RPMI7951 (cell line): ENCODE measurements at places on chromosomes 7 and 10. TPM values are rescaled to one million over a fixed set of nuclear protein-coding genes. Genes with fewer than 3 reads are reported as not detected.

DNA sequence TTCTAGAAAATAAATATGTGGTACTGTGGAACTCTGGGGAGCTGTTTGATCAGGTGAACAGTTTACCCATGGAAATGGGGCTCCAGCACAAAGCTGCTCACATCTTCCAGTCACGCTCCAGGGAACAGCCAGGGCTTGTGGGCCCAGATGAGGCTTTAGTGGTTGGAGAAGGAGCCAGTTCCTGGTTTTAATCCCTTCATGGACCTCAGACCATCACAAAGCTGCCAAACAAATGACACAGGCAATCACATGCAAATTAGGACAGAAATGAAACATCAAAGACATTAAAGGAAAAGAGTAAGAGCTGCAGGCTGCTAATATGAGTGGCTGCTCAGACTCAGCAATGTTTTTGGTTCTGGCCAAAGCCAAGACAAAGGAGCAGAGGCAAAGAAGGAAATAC is 2.2 kb upstream of the ATP6V0E2 start:
- DNase-seq, result no peak

DNA sequence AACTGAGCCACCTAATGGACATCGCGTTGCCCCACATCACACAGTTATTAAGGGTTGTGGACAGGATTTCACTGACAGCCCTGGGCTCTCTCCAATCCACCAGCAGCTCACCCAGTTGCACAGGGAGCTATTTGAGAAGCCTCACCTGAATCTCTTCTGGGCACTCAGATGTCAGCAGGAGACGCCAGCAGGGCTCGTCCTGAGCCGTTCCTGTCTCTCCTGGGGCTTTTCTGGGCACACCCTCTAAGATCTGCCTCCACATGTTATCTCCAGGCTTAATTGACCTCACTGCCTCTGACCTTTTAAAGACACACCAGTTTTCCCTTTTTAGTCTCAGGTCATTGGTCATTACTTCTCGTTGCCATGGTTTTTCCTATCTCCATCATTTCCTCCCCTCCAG is 63.0 kb downstream of the GRID1 start:
- DNase-seq, result no peak

- no peak for DNase-seq
Observed at GRCh38 chr7:152711444-152711944, 35.6 kb upstream of the XRCC2 start.

Gene RAPGEF5
- 2.9 and 3.6 TPM in 2 replicates for total RNA-seq
